ENCODE measurements at places on chromosomes 16 and 17.

- no peak for DNase-seq
Observed at GRCh38 chr17:17325228-17325627, 22.1 kb downstream of the NT5M start.

DNA sequence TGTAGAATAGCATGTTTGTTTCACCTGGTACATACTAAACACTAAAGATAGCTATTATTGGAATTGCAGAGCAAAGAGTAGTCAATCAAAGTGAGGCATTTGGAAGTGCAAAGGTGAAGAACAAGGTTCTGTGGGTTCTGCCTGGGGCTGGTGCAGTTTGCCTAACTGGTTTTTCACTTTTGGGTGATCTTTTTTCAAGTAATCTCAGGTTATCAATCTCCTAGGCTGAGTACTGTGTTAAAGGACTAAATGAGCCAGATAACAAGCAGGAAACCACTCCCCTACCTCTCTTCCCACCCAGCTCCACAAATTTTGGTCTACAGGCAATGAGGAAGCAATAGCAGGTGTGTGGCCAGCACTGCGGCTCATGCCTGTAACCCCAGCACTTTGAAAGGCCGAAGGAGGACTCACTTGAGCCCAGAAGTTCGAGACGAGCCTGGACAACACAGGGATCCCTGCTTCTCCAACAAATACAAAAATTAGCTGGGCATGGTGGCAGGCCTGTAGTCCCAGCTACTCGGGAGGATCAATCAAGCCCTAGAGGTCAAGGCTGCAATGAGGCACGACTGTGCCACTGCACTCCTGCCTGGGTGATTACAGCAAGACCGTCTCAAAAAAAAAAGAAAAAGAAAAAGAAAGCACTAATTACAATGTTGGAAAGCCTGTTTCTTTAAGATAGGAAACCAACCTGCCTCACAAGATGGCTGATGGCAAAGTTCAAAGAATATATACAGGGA lies 2.0 kb upstream of the NTAN1 start:
- no peak for DNase-seq

DNA sequence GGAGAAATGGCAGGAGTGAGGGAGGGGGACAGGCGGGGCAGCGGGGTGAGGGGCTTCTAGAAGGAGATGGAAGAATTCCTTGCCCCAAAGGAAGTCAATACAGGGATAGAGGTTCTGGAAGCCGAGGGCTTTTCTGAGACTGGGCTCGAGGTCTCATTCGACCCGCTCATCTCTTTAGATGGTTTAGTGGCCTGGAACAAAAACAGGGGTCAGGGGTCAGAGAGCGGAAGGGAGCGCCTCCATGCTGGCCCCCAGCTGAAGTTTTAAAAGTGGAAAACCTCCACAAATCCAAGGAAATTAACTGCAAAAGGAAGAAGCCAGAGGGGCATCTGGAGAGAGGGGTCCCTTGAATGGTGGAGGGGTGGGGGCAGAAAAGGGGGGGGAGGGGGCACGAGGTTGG lies 72.5 kb downstream of the SRCIN1 start:
- DNase-seq = no peak

DNA sequence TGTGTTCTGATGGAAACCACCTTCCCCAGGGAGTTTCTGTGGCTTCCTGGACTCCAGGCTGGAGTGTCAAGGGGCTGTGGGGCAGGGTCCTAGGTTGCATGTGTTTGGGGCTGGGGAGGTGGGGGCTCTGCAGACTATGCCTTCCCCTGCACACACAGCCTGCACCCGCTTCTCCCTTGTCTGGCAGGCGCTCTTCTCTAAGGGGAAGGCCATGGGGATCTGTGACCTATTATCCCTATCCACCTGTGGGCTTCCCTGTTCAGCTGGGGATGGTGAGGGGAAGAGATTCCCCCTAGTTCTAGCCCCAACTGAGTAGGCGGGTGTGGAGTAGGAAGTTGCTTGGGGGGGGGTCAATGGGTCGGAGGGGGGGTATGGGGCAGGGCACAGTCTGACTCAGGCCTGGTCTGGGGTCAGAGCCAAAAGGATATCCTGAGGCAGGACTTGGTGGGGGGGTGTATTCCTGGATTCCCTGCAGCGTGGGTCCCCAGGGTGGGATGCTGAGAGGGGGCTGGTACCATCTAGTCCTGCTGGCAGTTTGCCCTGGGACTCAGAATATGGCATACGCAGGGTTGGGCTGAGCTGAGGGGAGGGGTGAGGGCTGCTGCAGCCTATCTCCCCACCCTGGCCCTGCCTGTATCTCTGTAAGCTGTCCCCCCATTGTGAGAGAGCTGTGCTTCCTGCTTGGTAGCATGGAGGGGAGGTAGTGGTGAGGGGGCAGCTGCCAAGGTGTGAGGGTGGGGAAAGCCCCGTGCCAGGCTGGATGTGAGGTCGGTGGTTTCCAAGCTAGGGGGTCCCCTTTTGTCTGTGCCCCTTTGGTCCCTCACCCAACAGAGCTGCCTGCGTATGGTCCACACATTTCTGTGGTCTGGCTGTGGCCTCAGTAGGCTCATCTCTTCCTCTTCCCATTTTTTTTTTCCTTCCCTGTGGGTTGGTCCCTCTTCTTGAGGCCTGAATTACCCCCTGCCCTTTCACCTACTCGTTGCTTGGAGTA lies 14.7 kb downstream of the RARA start:
- no peak for DNase-seq

DNA sequence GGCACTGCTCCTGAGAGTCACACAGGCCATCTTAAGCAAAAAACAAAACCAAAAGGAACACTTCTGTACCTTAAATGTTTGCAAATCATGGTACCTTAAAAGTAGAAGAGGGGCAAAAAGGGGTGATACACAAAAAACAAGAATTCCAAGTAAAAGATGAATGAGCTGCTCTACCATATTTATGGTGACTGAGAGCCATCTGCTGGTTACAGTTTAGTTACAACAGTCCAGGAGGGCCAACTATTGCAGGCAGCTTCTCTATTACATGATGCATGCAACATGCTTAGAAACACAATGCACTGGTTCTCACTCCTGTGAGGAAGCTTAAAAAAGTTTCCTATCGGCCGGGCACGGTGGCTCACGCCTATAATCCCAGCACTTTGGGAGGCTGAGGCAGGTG lies 53.5 kb downstream of the STX8 start:
- DNase-seq = no peak

GRCh38 chr16:2498531-2499253 lies 15.1 kb upstream of the ATP6V0C start:
- DNase-seq = no peak

DNA sequence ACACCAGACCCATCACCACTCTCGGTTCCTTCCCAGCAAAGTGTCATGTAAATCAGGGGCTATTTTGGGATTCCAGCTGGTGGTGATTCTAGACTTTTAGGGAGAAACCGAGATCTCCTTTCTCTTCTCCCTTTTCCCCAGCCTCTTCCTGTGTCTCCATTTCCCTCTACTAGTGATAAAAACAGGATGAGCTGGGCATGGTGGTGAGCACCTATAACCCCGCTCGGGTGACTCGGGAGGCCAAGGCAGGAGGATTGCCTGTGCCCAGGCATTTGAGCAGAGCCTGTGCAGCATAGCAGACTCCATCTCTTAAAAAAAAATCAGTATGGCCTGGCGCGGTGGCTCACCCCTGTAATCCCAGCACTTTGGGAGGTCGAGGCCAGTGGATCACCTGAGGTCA lies 6.1 kb downstream of the TBX21 start:
- no peak for DNase-seq

DNA sequence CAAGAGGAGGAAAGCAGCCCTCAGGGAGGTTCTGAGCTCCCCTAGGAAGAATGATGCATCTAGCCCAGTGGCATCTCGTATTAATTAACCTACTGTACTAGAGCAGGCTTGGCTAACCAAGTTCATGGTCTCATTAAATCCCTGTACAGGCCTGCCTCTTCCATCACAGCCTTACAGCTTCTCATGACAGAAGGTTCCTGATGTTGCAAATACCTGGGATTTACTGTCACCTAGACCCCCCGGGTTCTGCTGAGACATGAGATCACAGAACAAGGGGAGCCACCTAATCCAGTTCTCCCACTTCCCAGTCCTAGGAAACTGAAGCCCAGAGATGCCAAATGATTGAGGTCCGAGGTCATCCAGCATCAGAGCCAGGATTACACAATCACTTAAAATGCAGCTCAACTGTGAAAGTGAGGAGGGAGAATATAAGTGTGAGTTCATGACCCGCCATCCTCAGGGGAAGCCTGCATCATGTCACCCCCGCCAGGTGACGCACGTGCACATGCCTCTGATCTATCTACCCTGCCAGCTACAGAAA lies 23.9 kb downstream of the ACLY start:
- no peak for DNase-seq

DNA sequence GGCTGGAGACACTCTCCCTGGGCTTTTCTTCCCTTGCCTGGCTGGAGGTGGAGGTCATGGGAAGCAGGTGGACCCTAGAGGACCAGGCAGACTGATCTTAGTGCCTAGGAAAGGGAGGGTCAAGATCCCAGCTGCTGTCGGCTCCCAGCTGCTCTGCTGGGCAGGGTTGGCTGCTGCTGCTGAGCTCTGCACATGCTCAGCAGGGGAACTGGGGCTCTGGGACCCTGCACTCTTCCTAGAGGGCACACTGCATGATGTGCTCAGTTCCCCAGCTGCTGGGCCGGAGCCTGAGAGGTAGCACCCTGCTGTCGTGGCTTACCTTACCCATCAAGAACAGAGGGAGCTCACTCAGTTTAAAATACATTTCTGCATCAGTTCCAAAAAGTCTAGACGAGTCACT lies 34.3 kb downstream of the VAC14 start:
- DNase-seq = no peak
